GM03348 (cell line): ENCODE measurements at places on chromosomes 13 and 19.

GRCh38 chr19:47582320-47582909 is 9.5 kb upstream of the ZNF541 start:
- peak; percentile 51 for DNase-seq

DNA sequence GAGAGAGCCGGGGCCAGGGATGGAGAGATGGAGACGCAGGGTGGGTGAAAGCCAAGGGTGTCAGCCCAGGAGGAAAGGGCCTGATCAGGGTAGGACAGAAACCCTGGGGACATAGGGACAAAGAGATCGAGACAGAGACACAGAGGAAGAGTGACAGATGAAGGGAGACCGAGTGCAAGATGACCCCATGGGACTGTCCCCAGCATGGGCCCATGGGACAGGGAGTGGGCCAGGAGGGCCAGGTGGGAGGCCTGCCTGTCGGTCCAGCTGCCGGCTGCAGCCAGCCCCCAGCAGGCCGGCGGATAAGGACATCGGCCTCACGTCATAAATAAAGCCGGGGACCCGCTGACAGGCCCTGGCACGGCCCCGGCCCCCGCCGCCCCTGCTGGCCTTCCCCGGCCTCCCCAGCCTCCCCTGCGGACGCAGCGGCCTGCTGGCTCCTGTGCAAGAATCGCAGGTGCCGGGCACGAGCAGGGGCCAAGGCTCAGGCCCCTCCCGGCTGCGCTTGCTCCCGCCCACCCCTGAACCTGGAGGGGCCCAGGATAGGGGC is 6.3 kb downstream of the REX1BD start:
- DNase-seq, result no peak

DNA sequence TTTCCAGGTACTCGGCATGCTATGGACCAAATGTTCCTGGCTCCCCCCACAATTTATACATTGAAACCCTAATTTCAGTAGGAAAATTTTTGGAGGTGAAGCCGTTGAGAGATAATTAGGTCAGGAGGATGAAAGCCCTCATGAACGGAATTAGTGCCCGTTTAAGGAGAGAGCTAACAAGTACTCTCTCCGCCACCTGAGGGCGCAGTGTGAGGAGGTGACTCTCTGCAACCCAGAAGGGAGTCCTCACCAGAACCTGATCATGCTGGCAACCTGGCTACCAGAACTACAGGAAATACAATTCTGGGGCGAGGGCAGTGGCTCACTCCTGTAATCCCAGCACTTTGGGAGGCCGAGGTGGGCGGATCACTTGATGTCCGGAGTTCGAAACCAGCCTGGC is 397.8 kb downstream of the SLITRK5 start:
- DNase-seq, result no peak

GRCh38 chr19:14363183-14364097 is 17.8 kb upstream of the ADGRE5 start:
- peak; percentile 81 for DNase-seq

GRCh38 chr19:1251330-1252220 is 3.2 kb downstream of the MIDN start:
- peak; percentile 48 for DNase-seq

DNA sequence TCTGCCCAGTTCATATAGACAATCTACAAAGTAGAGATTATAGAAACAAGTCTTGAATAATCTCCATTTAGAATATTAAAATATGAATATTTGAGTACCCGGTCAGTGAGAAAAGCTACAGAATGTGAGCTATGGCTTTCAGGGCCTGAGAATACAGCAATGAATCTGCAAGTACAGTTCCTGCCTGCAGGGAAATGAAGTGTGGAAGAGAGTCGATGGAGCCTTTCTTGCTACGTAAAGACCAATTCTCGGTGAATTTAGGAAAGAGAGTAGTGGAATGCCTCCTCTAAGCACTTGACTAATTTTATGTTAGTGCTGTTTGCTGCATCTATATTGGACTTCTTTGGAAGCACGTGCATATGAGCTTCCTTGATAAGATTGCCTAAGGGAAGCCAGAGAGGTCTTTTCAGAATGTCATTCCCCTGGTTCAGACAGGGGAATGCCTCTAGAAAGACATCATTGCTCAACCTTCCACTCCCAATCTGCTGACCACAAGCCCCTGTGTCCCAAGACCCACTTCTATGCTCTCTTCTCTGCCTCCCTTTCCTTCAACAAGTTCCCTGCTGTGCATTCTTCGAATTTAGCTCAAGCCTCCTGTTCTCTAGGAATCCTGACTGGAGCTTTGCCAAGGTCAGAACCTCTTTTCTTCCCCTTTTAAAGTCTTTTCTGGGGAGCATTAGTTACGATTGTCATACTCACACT is 41.9 kb downstream of the GPC6 start:
- DNase-seq, result no peak

DNA sequence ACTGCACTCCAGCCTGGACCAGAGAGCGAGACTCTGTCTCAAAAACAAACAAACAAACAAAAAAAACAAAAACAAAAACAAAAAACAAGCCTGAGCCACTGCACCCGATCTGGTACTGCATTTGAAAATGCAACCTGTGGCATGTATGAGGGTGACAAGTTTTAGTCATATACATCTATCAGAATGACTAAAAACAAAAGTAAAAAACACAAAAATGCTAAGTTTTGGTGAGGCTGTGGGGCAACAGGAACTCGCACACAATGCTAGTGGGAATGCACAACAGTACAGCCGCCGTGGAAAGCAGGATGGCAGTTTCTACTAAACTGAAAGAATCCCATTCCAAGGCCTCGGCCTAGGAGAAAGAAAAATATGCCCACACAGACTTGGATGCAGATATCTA is 7.8 kb downstream of the EBPL start:
- DNase-seq, result no peak

DNA sequence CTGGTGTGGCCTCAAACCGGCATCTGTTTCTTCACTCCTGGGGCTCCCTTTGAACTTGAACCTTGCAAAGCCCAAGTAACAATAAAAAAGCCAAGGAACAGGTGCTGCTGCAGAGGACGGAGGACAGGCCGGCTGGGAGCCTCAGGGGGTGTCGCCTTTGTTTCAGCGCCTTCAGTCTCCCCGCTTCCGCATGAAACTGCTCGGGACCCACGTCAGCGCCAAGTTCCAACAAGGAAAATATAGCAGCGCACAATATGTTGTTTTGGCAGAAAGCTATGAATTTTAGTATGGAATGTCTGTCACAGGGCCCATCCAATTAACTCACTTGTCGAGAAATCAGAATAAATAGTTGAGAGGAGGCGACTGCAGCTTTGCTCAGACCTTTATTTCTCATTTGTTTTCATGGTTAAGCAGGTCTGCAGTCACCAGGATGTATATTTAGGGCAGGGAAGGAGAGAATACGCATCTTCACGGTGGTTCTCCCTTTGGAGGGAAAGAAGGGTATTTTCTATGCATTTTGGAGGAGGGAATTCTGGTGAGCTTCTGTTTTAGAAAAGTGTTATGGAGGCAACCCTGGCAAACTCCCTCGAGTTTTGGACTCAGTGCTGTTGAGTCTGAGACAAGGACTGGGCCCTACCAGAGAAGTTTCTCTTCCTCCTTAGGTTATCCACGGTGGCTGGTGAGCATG is 34.3 kb upstream of the MEDAG start:
- DNase-seq, result no peak

DNA sequence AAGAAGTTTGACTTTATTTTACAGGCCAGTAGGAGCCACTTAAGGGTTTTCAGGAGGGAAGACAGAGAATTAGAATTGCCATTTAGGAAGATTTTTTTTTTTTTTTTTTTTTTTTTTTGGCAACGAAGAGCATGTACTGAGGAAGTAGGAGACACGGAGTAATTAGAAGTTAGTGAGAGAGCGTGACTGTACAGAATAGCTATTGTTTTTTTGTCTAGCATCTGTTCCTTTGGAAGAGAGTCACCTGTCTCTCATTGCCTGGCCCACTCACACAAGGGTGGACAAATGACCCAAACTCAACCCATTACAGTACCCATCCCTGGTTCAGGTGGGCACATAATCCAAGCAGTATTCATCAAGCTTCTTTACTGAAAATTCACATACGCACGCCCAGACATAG is 166.7 kb downstream of the LACC1 start:
- DNase-seq, result no peak

- DNase-seq, result no peak
Observed at GRCh38 chr19:50340331-50340730, 11.2 kb upstream of the KCNC3 start.

GRCh38 chr19:42601811-42602443 is 7.2 kb upstream of the CEACAM8 start:
- DNase-seq, result peak; percentile 75

DNA sequence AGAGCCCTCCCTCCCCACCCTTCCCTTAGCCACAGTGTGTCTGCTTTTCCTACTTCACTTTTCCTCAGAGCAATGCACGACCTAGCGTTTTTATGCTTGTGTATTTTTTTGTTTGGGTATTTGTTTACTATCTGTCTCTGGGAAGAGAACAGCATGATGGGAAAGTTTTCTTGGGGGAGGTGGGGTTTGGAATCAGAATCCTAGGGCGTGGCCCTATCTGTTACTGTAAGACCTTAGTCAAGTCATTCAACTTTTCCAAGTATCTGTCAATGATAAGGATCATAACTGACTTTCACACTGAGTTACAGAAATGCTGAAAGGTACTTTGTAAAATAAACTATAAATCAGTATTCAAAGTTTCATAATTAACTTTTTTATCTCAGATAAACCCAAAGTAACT is 146.3 kb upstream of the WASF3 start:
- no peak for DNase-seq

- DNase-seq, result peak; percentile 62
Observed at GRCh38 chr19:38736036-38736412, 8.2 kb downstream of the CAPN12 start.

DNA sequence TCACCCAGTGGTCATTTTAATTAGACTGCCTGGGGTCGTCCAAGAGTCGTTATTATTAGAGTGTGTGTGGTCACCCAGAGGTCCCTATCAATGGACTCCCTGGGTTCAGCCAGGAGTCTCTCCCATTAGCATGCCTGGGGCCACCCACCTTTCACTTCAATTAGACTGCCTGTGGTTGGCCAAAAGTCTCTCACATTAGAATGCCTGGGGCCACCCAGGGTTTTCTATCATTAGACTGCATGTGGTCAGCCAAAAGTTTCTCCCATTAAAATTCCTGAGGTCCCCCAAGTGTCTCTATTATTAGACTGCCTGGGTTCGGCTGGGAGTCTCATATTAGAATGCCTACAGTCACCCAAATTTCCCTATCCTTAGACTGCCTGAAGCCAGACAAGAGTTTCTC is 1472.6 kb downstream of the UQCRFS1 start:
- DNase-seq, result no peak

GRCh38 chr19:44988896-44989556 is 12.2 kb upstream of the RELB start:
- DNase-seq, result peak; percentile 87

- DNase-seq, result peak; percentile 87
Observed at GRCh38 chr13:51286135-51287002, 53.1 kb upstream of the SERPINE3 start.

- no peak for DNase-seq
Observed at GRCh38 chr13:45198924-45199323, 1.9 kb downstream of the KCTD4 start.

DNA sequence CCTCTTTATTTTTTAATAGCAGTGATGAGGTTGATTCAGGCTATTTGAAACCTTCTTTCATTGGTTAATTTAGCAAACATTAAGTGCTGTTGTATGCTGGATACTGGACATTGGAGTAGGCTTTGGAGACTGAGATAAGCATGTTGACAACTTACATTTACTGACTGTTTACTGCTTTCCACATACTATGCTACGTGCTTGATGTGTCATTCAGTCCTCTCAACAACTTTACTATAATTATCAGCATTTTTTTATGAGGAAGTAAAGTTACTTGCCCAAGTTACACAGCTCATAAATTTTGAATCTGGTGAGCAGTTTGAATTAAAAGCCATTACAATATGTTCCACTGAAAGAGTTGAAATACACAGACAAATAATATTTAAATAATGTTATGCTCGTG is 83.8 kb downstream of the GJA3 start:
- no peak for DNase-seq

GRCh38 chr19:11256189-11256588 is 6.1 kb downstream of the DOCK6 start:
- DNase-seq, result peak; percentile 40

- DNase-seq, result no peak
Observed at GRCh38 chr19:44845286-44845611, 848 bp upstream of the NECTIN2 start.

DNA sequence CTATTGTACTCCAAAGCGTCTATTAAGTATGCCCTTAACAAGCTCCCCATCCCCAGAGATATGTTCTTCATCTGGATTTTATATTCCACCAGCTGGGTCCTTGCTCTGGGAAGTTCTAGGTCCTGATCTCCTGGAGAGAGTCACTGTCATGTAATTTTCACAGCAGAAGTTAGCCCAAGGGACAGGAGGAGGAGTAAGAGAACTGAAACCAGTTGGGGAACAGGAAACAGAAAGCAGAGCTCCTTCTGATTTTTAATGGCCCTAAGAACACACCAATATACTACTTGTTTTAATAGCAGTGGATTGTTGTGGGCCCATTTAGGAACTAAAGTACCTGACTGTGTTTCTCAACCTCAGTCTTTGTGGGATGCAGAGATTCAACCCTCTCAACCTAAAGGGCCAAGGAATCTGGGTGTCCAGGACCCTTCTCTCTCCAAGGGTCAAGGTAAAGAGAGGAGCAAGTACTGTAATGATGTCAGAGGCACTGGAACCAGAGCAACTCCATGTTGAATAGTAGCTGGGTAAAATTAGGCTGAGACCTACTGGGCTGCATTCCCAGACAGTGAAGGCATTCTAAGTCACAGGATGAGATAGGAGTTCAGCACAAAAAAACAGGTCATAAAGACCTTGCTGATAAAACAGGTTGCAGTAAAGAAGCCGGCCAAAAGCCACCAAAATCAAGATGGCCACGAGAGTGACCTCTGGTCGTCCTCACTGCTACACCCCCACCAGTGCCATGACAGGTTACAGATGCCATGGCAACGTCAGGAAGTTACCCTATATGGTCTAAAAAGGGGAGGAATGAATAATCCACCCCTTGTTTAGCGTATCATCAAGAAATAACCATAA is 8.1 kb upstream of the FPR3 start:
- no peak for DNase-seq

DNA sequence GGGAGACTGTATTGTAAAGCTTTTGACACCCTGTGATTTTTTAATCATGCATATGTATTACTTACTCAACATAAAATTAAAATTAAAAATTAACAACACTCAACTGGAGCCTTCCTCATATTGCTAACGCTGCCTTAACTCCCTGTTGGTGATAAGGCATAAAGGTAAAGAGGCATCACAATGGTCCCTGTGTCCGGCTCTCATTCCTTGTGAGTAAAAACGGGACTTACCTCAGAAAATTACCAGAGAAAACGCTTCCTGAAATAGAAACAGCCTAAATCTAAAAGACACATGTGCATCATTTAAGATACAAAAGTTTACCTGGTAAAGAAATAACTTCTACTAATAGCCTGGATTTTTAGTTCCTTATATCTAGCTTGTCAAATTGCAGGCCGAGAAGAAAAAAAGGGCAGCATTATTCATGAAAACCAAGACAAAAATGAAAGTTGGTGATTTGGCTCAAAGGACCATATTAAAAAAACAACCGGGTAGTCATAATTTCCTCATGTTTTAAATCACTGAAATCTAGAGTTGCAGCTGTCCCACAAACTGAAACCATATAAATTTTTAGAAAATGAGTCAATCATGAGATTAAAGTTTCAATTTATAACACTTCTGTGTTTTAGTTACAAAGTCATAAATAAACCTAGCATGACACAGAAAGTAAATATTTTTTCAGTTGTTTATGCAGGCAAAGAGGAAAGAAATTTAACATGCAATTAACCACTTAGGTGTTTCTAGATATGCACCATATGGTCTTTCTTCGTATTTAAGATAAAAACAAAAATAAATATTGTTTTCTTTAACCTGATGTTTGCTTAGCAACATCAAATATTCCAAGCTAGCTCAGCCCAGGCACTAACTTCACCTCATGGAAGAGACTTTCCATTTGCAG is 94.7 kb downstream of the MIPEP start:
- DNase-seq, result peak; percentile 52

- peak; percentile 72 for DNase-seq
Observed at GRCh38 chr13:92838786-92839185, 387.8 kb upstream of the GPC6 start.
